ENCODE measurements at places on chromosomes 1 and 21.

GRCh38 chr1:224569276-224569675 is 46.8 kb upstream of the CNIH3 start:
- no peak for DNase-seq

- DNase-seq, result no peak
Measured at GRCh38 chr1:64361974-64362373, 108.0 kb upstream of the CACHD1 start.

- DNase-seq, result no peak
Measured at GRCh38 chr1:28240024-28240423, 4.1 kb downstream of the ATP5IF1 start.

- no peak for DNase-seq
Measured at GRCh38 chr21:43919871-43920801, 55.1 kb downstream of the AGPAT3 start.

DNA sequence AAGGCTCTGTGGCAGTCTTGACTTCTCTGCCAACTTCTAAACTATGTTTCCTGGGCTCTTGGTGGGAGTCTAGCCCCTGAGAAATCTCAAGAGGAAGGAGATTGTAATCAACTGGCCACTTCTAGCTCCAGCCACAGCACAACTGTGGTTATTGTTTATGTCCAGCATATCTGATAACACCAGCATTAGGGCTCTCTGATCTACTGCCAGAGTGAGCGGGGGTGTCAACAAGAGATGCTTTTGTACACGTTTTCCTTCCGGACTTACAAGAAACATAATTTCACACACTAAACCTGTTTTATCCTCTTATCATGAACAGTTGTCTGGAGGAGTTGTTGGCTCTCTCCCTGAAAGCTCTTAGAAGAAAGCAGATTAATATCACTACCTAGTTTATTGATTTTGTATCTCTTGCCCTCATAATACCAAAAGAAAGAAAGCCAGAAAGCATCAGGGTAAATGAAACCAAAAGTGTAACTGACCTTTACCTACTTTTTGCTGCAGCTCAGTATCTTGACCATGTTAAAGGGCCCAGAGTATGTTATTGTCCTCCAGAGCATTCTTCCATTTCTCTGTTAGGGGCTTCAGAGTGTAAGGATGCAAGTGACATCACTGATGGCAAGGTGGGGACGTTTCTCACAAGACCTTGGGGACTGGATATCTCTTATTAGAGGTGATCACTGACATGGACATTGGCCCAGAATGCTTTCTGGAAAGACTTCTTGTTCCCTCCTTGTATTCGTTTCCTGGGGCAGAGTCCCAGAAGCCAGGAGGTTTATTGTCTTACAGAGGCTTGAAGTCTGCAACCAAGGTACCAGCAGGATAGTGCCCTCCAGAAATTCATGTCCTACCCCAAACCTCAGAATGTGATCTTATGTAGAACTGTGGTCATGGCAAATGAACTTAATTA is 9.6 kb upstream of the SH2D1B start:
- DNase-seq, result no peak

DNA sequence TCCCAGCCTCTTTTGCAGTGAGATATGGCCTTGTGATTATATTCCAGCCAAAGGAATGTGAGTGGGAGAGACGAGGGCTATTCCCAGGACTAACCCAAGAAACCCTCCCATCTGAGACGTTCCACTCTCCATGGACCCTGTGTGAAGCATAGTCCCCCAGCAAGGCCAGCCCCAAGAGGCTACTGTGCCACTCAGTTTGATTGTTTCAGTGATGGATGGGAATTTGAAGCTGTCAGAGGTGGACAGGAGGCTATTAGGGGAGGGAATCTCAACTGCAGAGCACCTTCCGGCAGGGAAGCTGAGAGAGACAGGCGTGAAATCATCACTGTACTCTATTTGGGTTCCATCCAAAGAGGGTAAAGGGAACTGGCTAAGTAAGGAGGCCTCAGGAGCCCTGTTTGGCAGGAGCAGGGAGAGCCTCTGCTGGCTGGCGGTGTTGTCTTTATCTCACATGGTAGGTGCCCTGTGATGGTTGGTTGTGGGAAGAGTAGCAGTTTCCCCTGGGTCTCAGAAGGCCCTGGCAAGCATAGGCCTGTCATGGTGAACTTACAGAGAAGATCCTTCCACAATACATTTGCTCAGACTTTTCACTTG is 3.4 kb upstream of the TEX35 start:
- DNase-seq, result no peak

DNA sequence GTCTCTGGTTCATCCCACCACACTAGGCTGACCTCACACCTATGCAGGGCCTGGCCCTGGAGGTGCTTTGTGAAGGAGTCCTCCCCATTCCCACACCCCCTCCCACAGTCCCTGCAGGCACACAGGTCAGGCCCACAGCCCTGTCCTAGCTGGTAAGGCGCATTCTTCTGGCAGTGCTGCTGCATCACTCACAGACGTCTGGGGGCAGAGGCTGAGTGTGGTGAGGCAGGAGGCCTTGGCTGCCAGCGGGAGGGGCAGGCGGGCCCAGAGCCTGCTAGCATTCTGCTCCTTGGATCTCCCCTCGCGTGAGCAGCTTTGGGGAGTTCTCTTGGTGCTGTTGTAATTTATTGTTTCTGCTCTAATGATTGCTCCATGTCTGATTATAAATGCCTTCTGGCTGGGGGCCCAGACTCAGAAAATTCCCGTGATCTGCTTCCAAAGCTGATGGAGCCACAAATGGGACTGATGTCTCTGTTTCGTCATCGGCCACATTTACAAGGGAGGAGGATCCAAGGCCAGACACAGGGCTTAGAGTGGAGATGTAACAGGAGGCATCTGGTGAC is 62.9 kb downstream of the TRABD2B start:
- no peak for DNase-seq

- DNase-seq, result peak; percentile 39
Measured at GRCh38 chr1:153565529-153566374, at the start of gene S100A2. Gene S100A2, minus strand, starts transcription at chr1:153565844. Its CDS starts 1,967 bp downstream, at chr1:153563877.

DNA sequence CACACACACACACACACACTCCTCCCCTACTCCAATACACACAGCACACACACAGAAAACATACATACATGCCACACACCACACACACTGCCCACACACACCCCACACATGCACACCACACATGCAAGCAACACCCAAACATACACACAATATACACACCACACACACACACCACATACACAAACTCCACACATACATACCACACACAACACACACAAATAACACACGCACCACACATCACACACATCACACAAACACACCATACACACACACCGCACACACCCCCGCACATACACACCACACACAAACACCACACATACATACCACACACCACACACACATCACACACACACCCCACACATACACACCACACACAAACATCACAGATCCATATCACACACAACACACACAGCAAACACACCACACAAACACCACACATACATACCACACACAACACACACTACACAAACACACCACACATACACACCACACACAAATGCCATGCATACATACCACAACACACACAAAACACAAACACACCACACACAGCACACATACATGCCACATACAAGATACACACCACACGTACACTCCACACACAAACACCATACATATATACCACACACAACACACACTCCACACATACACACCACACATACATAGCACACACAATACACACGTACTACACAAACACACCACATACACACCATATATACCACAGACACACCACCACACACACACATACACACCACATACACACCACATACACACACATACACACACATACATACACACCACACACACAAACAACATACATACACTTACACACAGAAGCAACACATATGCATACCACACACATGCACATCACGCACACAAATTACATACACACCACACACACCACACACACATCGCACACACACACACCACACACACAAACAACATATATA is 932 bp upstream of the RAB7B start:
- no peak for DNase-seq

DNA sequence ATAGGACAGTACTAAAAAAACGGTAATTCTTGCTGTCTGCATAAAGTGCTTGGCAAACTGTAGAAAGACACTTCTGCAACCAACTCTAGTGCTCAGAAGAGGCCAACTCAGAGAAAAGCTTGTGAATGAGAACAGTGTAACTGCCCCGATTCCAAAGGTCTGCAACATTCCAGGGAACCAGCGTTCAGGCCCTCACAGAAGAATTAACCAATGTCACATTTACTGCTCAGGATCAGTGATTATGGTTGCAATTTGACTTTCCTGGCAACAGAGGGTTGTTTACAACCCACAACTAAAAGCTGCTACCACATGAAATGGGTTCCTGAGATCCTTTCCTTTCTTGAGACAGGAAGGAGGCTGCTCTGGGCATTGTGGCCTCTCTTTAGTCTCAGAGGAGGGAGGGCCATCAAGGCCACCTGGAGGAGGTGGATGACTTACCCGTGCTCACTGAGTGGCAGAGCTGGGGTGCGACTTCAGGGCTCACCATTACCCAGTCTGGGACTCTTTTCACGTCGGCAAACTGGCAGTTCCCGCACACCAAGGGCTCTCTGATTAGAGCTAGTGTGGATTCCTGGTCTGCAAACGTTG is 15.3 kb downstream of the SRSF4 start:
- DNase-seq, result peak; percentile 16

GRCh38 chr1:210372491-210372890 is 43.8 kb downstream of the HHAT start:
- DNase-seq, result no peak

DNA sequence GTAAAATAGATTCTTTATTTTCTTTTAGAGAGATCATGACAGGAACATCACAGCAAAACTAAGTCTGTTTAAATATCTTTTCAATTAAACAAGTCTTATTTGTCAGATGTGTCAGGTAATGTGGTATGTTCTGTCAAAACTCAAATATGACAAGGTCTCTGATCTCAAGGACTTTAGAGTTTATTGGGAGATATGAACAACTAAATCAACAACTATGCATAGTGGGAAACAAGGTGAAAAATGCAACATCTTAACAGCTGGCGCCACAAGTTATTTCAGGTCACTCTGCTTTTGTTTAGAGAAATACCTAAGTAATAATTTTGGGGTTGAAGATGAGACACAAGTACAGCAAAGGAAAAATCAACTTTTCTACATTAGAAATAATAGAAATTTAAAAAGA is 779.4 kb upstream of the ADGRL4 start:
- DNase-seq, result no peak

GRCh38 chr1:89844860-89845259 is 24.0 kb downstream of the LRRC8D start:
- no peak for DNase-seq

- DNase-seq, result no peak
Measured at GRCh38 chr1:88791192-88791591, 100.2 kb downstream of the GTF2B start.

GRCh38 chr21:46213620-46214286 is 14.8 kb downstream of the LSS start:
- DNase-seq, result no peak

DNA sequence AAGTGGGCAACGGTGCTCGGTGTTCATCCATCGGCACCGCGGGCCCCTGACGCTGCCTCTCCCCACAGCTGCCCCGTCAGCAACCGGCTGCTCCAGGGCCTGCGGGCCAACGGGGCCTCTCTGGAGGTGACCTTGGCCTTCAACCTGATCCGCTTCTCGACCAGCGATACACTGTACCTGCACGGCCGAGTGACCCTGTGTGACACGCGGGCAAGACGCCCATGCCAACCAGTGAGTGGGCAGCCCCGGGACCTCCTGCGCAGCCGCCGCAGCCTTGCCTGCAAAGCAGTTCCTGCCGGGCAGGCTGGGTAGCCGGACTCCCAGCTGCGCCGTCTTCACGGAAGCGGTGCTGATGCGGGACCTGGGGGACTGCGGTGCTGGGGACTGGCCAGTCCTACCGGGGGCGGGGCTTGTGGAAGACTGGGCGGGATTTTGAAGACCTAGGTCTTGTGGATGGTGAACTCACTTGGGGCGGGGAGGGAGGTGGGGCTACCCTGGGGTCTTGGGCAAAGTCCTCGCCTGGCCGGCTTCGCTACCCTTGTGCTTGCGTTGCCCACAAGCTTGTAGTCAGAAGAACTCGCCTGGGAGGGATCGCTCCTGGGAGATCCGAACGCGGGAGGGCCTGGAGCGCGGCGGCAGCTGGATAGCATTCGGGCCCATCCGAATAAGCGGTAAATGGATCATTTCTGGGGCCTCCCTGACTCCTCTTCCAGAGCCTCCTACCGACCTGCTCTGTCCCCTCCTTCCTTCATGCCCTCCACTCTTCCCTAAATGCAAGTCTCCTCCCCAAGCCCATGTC is 8.8 kb upstream of the CEP85 start:
- peak; percentile 20 for DNase-seq

DNA sequence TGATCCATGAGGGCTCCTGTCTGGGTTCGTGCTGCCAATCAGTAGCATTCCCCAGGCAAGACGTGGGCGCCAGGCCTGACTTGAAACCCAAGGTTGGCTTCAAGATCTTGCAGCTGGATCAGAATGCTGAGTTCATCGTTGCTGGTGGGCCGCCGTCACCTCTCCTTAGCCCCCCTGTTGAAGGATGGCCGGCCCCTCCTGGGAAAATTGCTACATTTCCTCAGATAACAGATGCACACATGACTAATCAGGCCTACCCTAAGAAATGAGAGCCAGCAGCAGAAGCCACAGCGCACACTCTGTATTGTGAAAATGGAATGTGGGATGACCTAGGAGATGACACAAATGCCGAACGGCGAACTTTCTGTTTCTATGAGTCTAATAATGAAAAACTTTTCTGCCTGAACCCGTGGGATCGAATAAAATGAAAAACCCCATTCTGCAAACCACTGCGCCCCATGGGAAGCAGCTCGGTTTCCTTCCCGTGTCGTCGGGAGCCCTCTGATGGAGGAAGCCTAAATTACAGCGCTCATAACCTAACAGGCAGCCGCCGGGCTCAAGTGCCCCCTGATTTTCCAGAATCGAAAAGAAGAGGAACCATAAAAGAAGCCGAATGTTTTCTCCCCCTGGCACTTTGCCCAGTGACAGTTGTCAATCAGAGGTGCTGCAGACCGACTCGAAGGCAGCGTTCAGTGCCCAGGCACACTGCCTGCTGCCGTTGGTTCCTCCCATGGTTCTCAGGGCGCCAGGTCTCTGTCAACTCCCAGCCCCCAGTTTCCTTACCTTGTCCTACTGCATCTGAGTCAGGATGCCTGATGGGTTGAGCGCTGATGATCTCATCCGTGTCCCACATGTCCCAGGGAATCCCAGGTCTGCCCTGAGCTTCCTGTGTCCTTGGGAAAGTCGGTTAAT is 38.2 kb upstream of the H6PD start:
- peak; percentile 42 for DNase-seq

DNA sequence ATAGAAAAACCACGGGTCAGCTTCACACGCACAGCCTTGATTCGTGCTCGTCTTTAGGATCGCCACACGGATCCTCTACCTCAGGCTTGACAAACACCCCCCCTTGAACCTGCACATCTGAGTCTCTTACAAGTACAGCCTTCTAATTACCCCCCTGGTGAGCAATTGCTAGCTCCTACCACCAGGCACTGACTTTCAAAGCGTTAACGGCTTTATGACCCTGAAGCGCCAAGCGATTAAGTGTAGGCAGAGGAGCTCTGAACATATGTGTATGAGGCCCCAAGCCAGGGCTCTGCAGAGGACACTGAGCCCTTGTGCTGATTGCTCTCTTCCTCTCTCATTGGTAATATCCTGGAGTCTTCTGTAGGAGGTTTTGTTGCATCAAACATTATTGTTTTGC is 55.7 kb upstream of the EPHA8 start:
- DNase-seq, result no peak

- no peak for DNase-seq
Measured at GRCh38 chr1:65434255-65434654, 13.8 kb downstream of the LEPR start.
